ENCODE measurements at places on chromosomes 13 and 19.

- no peak for DNase-seq
Measured at GRCh38 chr19:39566064-39566463, 26.1 kb upstream of the EID2 start.

DNA sequence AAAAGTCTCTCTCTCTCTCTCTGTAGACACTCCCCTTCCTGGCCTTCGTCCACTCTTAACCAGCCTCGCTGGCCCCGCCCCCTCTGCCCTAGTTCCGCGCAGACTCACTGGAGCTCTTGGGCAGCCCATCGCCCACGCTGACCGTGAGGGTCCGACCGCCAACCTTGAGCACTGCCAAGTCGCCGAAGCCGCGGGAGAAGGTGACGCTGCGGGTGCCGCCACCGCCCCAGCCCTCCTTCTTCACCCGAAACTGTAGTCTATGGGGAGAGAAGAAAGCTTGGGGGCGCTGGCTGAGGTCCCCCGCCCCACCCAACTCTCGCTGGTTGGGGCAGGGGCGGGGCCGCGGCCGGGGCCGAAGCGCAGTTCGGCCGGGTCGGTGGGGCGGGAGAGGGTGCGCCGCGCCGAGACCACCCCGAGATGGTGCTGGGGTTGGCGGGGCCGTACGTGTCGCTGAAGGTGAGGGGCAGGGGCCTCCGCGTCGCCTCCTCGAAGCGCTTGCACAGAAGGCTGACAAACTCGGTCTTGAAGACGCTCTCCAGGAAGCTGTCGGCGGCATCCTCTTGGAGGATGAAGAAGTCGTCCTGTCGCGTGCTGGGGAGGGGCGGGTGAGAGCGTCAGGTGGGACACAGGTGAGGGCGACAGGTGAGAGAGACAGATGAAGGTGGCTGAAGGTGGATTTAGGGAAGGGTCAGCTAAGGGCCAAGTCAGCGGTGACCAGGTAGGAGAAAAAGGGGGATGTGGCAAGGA is 12.6 kb upstream of the ZNF414 start:
- DNase-seq = peak; percentile 84

DNA sequence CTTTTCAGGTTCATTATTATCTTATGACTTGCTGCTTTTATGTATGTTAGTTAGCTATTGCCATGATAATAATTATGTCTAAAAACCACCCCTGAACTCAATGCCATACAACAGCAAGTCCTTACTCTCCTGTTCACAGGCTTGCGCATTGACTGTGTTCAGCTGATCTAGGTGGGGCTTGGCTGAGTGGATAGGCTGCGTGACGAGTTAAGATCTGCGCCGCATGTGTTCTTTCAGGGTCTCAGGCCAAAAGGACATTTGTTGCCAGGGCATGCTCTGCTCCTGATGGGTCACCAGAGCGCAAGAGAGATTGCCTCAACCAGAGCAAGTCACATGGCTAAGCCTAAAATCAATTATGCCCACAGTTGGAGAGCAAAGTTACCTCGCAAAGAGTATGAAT is 859 bp downstream of the ZNF568 start:
- DNase-seq = peak; percentile 23

- no peak for DNase-seq
Measured at GRCh38 chr13:22050951-22051563, 380.2 kb downstream of the FGF9 start.

- DNase-seq = no peak
Measured at GRCh38 chr19:5456841-5457200, 1.6 kb downstream of the ZNRF4 start.

DNA sequence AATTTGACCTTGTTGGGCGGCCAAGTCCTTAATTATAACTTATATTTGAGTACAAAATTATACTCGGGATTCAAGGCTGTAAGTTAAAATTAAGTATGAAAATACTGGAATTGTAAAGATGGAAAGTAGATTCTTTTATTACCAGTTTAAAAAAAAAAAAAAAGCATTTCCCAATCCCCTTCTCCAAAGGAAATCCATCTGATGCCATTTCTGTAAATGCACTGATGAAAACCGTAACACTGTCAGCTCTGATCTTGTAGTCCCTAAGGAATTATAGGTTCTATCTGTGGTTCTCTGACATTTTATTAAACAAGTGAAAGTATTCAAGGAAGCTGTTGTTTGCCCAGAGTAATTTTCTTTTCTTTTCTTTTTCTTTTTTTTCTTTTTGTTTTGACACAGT is 41.6 kb upstream of the HNRNPA1L2 start:
- no peak for DNase-seq

DNA sequence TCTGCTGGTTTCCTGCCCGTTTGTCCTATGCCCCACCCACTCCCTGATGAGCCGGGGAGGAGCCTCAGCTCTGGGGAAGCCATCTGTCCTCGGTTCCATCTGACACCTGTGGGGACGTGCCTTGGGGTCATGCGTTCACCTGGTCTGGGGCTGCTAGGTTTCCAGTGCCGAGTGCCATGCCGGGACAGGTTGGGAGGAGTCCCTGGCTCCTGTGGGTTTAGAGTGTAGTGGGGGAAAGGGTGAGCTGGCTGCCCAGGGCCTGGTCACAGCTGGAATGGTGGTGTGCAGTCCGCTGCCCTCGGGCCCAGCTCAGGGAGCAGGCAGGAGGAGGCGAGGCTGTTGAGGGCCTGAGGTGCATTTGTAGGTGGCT is 2.5 kb downstream of the KDM4B start:
- DNase-seq = no peak

DNA sequence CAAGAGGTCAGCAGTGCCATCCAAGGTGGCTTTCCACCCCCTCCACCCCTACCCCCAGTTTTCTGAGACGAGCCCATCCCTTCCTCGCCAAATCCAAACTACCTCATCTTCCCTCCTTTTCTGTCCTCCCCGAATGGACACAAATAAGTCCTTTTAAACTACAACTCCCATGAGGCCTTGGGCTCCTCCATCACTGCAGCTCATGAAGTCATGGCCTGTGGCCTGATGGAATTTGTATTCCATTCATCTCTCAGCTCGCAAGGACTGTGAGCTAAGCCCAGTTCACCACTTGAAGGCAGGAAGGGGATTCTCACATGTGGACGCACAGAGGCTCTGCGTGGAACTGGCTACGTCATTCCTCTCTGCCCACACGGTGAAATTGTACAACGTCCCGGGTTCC is 12.5 kb downstream of the PTPRH start:
- DNase-seq = no peak

DNA sequence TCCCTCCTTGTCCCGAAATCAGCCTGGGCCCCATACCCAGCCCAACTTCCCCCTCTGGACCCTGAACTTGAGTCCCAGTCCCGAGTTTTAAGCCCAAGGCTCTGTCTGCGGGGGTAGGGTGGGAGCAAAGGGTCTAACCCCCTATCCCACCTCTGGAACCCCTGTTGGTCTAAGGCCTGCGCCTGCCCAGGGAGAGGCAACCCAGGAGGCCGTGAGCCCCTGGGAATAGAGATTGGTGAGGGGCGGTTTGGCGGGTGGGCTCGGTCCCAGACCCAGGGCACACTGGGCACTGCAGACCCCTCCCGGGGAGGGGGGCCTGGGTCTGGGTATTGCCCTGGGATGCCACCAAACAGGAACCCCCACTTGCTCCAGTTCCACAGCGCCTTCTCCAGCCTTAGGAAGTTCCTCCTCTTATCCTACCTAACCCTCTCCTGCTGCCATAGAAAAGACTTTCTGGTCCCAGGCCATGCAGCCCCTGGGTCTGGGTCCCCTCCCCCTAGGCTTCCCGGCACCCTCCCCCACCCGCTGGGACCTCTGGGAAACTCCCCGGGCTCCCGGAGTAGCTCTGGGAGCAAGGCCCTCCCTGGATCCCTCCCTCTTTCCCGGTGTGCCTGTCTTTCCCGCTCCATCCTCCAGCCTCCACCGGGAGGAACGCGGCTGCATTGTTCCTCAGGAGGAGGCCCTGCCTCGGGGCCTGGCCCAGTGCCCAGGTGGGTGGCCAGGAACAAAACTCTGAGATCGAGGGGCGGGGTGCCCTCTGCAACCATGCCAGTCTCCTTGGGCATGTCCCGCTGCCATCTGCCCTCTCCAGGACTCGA is 33.6 kb upstream of the NANOS3 start:
- no peak for DNase-seq

- no peak for DNase-seq
Measured at GRCh38 chr19:29567366-29567915, 38.6 kb upstream of the POP4 start.

GRCh38 chr19:40232949-40233810 is 6.7 kb upstream of the CCNP start:
- no peak for DNase-seq

DNA sequence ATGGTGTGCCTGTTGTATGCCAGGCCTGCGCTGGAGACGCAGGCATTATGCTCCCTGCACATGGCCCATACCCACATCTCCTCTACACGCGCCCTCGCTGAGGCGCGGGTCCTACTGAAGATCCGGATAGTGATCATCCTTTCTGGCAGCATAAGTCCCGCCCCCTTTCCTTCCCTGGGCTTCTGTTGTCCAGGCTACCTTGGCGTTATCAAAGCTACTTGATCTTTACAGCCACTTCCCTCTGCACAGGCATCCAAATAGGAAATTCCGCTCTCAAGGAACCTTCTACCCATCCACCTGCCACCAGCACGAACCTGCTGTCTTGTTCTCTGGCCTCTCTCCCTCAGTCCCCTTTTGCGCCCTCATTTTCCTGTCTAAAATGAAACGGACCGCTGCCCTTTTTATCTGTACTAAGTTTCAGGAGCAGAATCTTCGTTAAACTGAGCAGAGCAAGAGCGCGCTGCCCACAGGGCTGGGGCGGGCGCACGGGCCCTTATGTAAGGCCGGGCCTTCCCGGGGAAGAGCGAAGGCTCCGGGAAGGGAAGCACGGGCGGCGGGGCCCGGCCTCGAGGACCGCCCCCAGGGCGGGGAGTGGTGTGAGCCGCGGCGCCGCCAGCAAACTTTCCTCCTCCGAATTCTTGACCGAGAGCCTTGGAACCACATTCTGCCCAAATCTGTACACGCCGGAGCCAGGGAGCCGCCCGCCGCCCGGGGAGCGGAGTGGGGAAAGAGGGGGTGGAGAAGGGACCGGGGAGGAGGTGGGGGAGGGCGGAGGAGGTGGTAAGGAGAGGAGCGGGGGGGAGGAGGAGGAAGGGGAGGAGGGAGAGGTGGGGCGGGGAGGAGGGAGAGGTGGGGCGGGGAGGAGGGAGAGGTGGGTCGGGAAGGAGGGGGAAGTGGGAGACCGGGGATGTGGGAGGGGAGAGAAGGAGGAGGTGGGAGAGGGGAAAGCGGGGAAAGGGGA is 920 bp upstream of the UBE2L5 start:
- DNase-seq = peak; percentile 64

DNA sequence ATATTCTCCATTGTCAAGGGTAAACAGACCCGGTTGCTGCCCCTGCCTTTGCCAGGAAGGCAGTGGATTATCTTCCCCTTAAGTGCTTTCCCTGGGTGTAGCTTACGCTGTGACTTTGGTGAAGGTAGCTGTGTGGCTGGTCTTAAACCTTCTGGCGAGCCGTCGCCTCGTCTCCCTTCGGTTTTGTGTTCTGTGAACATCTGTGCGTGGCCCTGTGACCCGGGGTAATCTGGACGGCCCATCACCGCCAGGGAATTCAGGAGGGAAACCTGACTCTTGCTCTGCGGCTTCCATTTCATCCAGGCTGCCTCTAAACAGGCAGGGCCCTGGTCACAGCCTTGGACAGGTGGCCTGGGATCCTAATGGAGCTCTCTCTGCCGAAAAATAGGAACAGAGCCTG is 78.7 kb downstream of the SHISA2 start:
- no peak for DNase-seq

- no peak for DNase-seq
Measured at GRCh38 chr13:38537051-38537450, 149.8 kb upstream of the FREM2 start.

- no peak for DNase-seq
Measured at GRCh38 chr19:54518844-54519243, 16.2 kb downstream of the LAIR2 start.

DNA sequence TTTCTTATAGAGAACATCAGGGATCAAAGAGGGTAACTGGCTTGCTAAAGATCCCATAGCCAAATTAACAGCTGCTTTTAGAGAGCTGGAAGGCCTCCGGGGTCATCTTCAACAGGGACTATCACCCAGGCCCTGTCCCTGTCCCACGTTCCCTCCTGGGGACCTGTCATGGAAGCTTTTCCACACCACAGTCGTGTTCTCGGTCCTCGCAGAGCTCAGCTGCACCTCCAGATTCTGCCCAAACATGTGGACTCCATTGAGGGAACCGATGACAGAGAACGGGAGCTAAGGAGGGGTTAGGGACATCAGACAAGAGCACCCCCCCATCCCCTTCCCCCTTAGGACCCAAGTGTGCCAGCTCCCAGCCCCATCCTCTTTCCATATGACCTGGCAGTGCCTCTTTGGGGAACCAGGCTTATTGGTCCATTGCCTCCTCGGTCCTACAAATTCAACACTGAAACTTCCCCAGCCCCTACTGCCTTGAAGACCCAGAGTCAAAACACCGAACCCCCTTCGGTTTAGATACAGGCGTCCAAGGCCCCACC is 568 bp downstream of the FUZ start:
- DNase-seq = no peak

DNA sequence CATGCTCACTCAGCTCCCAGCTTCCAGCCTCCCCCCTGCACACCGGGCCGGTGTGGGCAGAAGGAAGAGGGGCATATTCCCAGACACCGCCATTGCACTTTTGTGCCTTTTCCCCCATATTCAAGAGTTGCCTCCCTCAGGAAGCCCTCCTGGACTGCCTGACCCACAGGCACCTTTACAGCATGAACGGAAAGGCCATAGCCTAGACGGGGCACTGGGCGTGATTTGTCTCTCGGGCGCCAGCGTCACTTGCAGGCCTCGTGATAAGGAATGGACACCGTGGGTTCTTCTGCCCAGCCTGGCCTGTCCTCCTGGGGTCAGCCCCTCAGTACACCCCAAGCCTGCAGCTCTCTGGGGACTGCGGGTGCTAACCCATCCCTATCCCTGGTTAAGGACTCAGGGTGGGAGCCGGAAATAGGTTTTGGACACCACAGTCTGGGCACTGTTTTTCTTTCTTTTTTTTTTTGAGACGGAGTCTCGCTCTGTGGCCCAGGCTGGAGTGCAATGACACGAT is 933 bp upstream of the UQCR11 start:
- no peak for DNase-seq

- DNase-seq = no peak
Measured at GRCh38 chr13:26485288-26485687, 72.2 kb upstream of the WASF3 start.

GRCh38 chr13:23707674-23708073 is 137.5 kb downstream of the TNFRSF19 start:
- DNase-seq = no peak

DNA sequence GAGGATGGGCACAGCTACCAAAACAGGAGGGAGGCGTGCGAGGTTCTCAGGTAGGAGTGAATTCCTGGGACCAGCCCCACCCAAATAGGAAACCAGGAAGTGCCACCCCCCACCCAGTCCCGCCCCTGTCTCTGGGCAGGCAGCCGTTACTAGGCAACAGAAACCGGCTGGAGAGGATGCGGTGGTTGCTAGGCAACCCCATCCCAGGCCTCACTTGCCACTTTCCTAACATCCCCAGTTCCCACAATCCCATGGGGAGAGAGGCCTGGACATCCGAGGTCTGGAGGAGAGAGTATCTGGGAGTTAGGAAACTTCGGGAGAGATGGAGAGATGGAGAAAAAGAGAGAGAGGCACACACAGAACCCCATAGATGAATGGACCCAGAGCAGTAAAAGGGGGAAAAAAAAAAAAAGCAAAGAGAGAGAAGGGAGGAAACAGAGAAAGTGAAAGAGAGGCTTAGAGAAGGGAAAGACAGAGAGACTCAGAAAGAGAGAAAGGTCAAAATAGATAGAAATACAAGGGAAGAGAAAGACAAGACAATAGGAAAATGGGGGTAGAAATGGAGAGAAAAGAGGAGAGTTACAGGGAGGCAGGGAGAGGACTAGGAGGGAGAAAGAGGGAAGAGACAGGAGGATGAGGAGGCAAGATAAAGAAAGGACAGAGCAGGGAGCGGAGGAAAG is 3.8 kb downstream of the GRIK5 start:
- no peak for DNase-seq

- no peak for DNase-seq
Measured at GRCh38 chr13:113616281-113616906, 31.8 kb downstream of the TFDP1 start.
